ENCODE measurements at places on chromosomes 7 and 10.

DNA sequence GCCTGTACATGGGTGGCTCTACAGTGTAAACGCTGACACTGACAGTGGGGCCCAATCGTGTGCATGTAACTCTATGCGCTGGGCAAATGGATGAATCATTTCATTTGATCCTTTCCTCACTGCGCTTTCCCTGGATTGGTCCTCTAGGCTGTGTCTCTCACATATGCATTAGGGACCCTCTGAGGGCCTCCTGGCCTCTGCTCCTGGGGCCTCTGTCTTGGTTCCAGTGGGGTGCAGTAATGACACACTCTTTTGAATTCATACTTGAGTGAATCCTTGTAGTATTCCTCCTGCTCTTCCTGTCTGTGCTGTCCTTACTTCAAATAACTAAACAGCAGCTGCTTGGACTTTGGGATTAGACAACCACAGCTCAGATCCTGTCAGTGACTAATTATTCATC, 176.5 kb upstream of the ADO start:
- no peak for DNase-seq

DNA sequence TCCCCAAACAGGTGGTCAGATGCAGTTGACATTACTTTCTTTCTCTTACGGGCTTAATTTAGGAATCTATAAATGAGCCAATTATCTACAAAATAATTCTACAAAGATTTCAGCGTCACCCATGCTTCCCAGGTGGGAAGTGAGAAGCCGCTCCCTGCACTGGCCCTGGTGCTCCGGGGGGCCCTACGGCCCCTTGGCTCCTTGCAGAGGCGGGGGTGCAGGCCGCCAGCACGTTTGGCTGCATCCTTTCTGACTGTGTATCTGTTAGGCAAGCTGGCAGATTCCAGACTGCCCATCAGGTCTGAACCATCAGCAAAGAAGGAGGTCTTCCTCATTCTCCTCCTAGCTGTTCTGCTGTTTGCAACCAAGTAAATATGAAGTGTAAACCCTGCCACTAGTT, 16.3 kb downstream of the VWC2 start:
- no peak for DNase-seq

GRCh38 chr7:88401009-88401623, 94.4 kb upstream of the STEAP4 start:
- no peak for DNase-seq

DNA sequence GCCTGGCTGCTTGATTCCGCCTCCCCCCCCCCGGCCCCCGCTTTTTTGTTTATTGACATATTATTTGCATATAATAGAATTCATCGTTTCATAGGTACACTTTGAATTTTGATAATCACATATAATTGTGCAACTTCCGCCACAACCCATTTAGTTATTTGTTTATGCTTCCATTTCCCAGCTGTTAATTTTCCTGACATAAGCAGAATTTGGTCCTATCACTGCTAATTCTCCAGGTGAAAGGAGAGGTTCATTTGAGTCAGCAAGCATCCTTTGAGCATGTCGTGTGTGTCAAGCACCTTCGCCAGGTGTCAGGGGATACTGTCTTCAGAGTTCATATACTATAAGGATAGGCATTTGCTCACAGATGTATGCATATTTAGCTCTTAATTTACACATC, 102.2 kb downstream of the CELF2 start:
- DNase-seq: no peak

DNA sequence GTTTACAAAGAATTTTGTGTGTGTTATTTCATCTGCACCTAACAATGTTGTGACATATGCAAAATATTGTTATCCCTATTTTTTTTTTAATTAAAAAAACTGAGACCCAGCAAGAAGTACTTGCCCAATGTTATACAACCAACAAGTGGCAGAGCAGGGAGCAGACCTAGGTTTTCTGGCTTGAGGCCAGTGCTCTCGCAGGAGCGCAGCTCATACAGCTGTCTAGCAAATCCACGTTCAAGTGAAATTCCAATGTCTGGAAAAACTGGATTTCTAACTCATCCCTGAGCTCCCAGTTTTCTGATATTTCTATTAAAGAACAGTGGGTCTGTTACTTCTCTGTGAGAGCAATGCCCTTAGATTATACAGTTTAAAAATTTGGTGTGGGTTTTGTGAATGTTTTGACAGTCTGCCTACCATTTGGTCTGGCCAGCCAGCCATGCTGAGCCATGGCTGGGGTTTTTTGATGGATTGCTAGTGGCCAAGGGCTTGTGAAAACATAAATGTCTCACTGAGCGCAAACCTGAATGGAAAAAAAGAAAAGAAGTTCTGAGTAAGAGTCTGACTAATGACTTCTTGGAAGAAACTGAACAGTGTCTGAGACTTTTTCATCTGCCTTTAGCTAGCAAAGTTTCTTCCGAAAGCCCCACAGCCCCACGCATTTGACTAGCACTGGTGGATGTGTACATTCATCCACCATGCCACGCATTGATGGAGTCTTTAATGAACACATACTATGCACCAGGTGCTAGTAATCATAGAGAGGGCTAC, 15.4 kb upstream of the PRF1 start:
- DNase-seq: no peak

- no peak for DNase-seq
Observed at GRCh38 chr10:99555825-99556523, 23.2 kb downstream of the NKX2-3 start.

DNA sequence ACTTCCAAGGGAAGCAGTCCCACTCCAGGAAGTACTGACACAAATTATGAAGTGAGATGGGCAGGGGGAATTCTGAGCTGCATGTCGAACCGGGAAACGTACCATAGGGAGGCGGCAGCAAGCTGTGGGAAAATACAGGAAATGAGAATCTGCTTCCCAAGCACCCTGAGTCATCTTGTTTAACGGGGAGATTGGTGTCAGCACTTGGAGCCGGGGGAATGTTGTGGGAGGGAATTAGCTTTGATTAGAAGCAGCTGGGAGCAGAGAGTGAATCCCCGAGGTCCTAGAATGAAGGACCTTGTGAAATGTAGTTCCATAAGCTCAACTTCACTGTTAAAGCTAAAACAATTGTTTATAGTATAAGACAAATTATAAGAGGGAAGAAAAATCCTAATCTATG, 141.4 kb upstream of the PRKCQ start:
- peak; percentile 54 for DNase-seq

- no peak for DNase-seq
Observed at GRCh38 chr7:85023916-85024315, 162.9 kb downstream of the SEMA3D start.

GRCh38 chr10:69180525-69181204, 631 bp downstream of the SUPV3L1 start:
- DNase-seq: no peak

DNA sequence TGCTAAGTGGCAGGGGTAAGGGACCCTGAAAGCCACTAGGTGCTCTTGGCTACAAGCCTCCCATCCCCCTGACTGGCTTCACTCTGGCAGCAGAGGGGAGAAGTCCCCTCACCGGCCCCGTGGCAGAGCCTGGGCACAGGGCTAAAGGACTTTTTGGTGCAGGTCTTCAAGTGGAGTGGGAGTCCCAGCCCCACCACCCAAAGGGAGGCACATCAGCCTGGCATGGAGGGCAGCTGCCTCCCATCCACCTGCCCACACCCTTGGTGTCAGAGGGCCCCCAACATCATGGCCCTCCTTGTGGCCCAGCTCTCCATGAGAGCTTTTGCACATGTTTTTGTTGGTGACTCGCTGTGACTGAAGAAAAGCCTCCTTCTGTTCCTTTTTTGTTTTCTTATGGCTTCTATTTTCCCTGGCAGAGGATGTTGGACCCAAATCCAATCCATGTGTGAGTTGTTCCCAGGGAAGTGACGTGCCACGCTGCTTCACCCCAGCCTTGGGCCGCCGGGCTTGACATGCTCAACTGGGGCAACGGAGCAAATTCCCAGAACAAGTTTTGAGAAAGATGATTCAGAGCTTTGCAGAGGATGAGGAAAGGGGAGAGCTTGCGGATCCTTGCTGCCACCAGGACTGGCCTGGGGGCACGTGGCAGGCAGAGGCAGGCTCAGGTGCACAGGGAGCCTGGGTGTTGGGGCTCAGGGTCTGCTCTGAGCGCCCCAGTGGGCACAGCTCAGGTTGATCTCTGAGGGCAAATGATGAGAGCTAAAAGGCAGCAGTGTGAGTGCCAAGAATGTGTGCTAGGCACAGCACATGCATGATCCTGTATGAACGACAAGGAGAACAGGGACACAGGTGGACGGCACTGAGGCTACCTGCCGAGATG, 1.9 kb upstream of the AEBP1 start:
- no peak for DNase-seq

DNA sequence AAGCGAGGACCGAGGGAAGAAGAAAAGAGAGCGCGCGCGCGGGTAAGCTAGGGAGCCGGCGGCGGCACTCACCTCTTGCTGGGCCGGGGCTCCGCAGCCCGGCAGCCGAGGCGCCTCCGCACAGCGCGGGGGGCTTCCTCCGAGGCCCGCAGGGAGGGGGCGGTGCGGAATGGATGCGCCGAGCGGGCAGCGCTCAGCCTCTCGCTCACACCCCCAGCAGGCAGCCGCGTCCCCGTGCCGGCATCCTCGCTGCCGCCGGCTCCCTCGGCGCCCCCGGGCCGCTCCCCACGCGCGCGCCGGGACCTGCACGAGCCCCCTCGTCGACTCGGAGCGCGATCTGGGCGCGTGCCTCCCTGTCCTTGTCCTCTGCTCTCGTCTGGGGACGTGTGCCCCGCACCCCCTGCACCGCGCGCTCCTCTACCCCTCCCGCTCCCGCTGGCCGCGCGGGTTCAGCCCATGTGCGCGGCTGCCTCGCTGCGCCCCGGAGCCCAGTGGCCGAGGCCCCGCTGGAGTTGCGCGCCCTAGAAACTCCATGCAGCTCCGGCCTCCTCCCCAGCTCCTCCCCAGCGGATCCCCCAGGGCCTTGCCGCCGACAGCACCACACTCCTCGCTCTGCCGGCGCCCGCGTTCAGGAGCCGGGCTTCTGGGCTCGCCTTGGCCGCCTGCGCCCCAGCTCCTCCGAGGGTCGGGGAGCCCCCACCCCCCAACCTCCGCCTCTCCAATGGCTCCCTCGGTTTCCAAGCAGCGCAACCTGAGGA, 75.3 kb downstream of the CALN1 start:
- no peak for DNase-seq

GRCh38 chr10:15182540-15183207, 14.2 kb upstream of the NMT2 start:
- no peak for DNase-seq

- DNase-seq: no peak
Observed at GRCh38 chr10:65123120-65123519, 1601.9 kb downstream of the REEP3 start.

DNA sequence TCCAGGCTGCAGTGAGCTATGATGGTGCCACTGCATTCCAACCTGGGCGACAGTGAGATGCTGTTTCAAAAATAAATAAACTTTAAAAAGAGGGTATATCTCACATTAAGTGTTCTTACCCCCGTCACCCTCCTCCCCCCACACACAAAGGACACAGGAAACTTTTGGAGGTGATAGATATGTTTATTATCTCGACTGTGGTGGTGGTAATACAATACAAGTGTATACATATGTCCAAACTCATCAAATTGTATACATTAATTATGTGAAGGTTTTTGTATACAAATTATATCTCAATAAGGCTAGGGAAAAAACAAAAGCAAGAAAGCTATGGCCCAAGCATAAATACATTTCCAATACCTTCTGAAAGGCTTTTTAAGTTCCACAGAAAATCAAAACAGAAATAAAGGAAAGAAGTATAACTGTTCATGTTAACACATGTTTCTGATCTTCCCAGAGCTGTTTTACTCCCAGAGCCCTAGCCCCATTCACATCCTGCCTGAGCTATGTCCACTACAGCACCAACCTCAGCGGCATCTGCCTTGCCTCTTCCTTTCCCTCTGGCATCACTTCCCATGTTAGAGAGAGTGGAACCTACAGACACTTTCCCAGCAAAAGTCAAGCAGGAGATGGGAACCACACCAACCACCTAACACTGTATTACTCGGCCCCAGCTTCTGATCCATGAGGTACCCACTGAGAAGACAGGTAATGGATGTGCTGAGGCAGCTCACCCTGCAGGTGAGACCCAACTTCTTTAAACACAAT, 48.1 kb downstream of the SGMS1 start:
- DNase-seq: no peak

DNA sequence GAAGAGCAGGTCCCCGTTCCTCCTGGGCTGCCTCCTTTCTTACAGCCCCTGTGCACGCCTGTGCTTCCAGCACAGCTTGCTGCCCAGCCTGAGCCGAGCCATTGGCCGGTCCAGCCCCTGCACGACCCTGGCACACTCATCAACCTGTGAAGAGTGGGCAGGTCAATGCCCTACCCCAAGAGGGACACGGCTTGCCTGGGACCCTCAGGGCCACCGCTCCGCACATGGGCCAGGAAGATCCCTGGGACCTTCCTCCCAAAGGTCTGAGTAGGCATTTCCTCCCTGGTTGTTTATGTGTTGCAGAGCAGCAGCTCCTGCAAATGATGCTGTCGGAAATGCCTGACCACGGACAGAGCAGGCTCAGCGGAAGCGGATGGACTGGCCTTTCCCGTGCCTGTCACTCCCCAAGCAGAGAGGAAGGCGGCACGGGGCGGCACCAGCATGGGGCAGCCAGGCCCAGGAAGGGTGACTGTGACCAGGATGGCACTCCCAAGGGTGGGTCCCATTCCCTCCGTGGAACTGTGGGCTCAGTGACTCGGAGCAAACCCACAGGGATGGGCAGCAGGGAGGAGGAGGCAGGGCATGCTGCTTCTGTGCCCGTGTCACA, 252.5 kb downstream of the TNS3 start:
- DNase-seq: no peak

- DNase-seq: no peak
Observed at GRCh38 chr10:128803790-128804189, 663.3 kb upstream of the MGMT start.

DNA sequence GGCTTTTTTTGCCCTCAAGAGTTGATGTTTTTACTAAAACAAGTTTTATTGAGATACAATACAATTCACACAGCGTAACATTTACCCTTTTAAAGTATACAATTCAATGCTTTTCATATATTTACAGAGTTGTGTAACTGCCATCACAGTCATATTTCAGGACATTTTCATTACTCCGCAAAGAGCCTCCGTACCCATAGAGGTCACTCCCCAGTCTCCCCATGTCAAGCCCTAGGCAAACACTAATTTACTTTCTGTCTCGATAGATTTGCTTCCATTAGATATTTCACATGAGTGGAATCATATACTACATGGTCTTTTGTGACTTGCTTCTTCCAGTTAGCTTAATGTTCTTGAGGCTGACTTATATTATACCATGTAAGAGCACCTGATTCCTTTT, 183.8 kb downstream of the PRKCQ start:
- no peak for DNase-seq

- DNase-seq: no peak
Observed at GRCh38 chr10:118012952-118013525, 33.7 kb downstream of the RAB11FIP2 start.

- no peak for DNase-seq
Observed at GRCh38 chr7:83934118-83934734, 260.4 kb downstream of the SEMA3A start.

DNA sequence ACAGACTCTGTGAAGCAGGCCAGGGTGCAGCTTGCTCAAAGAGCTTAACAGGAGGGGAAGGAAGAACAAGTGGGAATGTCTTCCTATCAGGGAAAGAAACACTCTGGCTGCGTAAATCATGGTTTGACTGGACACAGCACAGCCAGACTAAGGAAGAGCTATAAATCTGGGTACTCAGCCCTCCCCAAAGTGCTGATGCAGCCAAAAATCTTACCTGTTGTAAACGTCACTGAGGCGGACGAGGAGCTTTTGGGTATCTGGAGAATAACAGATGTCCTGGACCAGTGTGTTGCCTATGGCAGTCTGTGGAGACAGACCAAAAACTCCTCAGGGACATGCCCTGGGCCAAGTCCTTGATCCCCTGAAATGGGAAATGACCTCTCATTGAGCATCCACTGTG, 43.1 kb upstream of the HNRNPH3 start:
- no peak for DNase-seq

Data from gastrocnemius medialis (tissue), 4 donors.